ENCODE measurements at places on chromosomes 16 and 17. TPM values are rescaled to one million over a fixed set of nuclear protein-coding genes. Genes with fewer than 3 reads are reported as not detected.

SOX9 gene
- 21.4 TPM for total RNA-seq

GRCh38 chr17:77793971-77794235, 164.6 kb upstream of the TNRC6C start:
- DNase-seq: no peak

DNA sequence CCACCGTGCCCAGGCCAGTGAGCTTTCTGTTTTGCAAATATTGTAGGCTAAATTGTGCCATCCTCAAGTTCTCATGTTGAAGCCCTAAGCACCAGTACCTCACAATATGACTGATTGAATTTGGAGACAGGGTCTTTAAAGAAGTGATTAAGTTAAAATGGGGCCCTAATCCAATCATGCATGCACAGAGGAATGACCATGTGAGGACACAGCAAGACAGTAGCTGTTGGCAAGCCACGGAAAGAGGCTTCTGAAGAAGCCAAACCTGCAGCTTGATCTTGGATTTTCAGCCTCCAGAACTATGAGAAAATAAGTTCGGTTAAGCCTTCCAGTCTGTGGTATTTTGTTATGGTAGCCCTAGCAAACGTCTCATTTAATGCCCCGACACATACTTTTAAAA, 24.9 kb downstream of the TOM1L2 start:
- no peak for DNase-seq

DNA sequence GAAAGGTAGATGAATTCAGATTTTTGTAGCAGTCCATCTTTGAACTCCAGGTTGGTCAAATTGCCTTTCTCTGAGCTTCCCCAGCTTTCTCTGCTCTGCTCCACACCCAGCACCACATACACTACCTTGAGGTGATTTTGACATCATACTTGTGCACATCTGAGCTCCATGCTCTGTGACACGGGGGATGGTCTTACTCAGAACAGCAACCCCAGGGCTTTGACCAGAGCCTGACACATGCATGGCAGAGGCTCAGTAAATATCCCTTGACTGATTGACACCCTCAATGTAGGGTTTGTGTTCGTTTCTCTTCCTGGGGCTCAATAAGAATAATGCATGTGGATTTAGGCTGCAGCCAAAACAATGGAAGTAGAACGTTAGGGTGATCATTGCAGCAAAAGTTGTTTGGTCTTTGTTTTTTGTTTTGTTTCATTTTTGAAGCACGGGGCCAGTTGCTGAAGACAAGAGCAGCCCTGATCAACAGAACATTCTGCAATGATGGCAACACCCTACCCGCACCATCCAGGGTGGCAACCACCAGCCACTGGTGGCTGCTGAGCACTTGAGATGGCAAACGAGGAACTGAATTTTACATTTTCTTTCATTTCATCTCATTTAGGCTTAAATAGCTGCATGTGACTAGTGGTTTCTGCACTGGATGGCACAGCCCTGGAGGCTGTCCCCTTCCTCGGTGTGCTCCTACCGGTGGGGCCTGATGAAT, 224.8 kb upstream of the TNRC6C start:
- no peak for DNase-seq

- DNase-seq: no peak
Measured at GRCh38 chr17:81687770-81688541, 4.1 kb downstream of the HGS start.

- no peak for DNase-seq
Measured at GRCh38 chr17:8426802-8427201, 8.9 kb upstream of the NDEL1 start.

- peak; percentile 91 for DNase-seq
Measured at GRCh38 chr17:7841396-7841914, 7.4 kb downstream of the KDM6B start.

Data from ureter (tissue), 1 donor.